Stimulated activated CD4-positive, alpha-beta T cell treated with anti-CD3 and anti-CD28 coated beads, Interleukin-2, amount 100 ng/mL, for 4 hours (primary cell): ENCODE measurements at places on chromosomes 5 and 9.

- no peak for DNase-seq
These were observed 12.6 kb downstream of the IRX2 start for GRCh38 chr5:2738700-2739359.

GRCh38 chr9:131276891-131277286 is 579 bp upstream of the FAM78A start:
- no peak for DNase-seq

GRCh38 chr5:127875235-127876021 is 172.2 kb downstream of the CCDC192 start:
- DNase-seq = no peak

DNA sequence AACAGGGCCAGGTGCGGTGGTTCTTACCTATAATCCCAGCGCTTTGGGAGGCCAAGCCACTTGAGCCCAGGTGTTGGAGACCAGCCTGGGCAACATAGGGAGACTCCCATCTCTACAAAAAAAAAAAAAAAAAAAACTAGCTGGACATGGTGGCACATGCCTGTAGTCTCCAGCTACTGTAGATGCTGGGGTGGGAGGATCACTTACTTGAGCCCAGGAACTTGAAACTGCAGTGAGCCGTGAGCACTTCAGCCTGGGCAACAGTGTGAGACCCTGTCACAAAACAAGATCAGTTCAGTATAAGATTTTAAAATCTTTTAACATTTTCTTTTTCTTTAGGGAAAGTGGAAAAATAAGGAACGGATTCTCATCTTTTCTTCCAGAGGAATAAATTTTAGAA is 2.5 kb downstream of the BRIX1 start:
- no peak for DNase-seq

DNA sequence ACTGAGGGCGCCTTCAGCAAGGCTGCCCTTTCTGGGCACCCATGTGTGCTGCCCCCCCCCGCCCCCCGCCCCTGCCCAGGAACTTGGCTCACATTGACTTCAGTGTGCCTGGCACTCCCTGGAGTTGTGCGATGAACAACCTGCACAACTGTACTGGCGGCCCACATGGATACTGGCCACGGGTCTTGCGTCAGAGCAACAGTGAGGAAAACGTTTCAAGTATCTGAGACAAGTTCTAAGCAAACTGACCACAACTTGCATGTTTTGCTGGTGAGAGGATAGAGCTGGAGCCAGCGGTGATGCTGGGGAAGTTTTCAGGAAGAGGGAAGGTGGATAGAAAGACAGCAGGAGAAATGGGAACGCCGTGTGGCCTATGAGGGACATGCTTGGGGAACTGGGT is 45.4 kb downstream of the HABP4 start:
- no peak for DNase-seq

- DNase-seq = no peak
These were observed 138.5 kb downstream of the TTLL11 start for GRCh38 chr9:121954477-121955140.

DNA sequence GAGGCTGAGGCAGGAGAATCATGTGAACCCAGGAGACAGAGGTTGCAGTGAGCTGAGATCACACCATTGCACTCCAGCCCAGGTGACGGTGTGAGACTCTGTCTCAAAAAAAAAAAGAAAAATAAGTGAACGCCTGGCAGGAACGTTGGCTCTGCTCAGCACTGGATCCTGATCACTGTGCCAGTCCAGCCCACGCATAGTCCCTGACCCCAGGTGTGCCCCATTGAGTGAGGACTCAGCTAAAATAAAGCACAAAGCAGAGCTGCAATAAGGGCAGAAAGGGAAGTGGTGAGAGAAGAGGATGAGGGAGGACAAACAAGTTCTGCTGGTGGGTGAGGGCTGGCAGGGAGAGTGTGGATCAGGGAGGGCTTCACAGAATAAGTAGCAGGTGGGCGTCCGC is 4.3 kb downstream of the GRHPR start:
- DNase-seq = no peak

DNA sequence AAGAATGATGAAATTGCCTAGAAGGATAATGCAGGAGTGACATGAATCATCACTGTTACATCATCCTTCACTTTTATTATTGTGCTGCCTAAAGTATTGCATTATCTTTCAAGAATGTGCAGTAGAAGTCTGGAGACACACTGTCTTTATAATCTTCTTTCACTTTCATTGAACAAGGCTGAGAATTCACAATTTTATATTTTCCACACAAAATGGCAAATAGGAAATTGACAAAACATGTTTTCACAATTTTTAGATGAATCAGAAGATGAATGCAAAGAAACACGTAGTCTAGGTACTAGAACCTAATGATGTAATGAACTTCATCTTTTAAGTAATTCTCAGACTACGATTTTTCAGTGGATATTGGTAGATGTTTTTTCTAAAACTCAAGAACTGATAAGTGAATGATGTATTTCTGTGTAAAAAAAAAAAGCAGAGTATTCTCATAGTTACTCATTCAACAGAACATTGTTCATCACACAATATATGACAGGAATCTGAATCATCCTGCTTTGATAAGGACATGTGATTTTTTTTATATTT is 131.5 kb upstream of the GRHPR start:
- no peak for DNase-seq

- no peak for DNase-seq
These were observed 296.8 kb downstream of the ICE1 start for GRCh38 chr5:5719292-5719691.

- no peak for DNase-seq
These were observed 92.7 kb downstream of the VCAN start for GRCh38 chr5:83564069-83564749.

GRCh38 chr5:179764056-179764455 is 29.7 kb upstream of the LTC4S start:
- DNase-seq = no peak

GRCh38 chr5:139561655-139562451 is 714 bp downstream of the UBE2D2 start:
- DNase-seq = peak; percentile 13

DNA sequence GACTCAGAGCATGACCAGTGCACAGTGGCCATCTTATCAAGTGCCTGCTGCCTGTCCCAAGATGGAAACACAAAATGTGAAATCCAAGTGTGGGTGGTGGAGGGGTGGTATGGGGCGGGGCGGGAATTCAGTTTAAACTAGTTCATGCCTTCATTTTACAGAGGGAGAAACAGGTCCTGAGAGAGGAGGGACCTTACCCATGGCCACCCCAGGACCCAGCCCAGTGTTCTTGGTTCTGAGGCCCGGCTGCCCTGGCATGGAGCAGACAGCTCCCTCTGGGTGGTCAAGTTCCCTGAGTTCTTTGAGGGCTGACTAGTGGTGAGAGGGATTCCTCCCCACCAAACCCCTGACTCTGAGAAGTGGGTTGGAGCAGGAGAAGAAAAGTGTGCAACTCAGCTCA is 20.8 kb downstream of the KCNIP1 start:
- DNase-seq = no peak

GRCh38 chr5:120640778-120641177 is 176.7 kb downstream of the PRR16 start:
- no peak for DNase-seq

GRCh38 chr5:116923344-116923743 is 348.7 kb upstream of the SEMA6A start:
- no peak for DNase-seq
